ENCODE measurements at places on chromosomes 7 and 10. TPM values are rescaled to one million over a fixed set of nuclear protein-coding genes. Genes with fewer than 3 reads are reported as not detected.

- DNase-seq = no peak
Measured at GRCh38 chr10:3542185-3542611, 242.8 kb downstream of the KLF6 start.

PI4K2A gene
- 27.3 TPM for total RNA-seq

CFAP43 gene
- total RNA-seq = 0.17 TPM

- DNase-seq = no peak
Measured at GRCh38 chr7:157483971-157484410, 147.2 kb downstream of the DNAJB6 start.

GRCh38 chr10:12639996-12640944 lies 290.9 kb downstream of the CAMK1D start:
- no peak for DNase-seq

- DNase-seq = no peak
Measured at GRCh38 chr7:102028206-102028826, 210.9 kb downstream of the CUX1 start.

DNA sequence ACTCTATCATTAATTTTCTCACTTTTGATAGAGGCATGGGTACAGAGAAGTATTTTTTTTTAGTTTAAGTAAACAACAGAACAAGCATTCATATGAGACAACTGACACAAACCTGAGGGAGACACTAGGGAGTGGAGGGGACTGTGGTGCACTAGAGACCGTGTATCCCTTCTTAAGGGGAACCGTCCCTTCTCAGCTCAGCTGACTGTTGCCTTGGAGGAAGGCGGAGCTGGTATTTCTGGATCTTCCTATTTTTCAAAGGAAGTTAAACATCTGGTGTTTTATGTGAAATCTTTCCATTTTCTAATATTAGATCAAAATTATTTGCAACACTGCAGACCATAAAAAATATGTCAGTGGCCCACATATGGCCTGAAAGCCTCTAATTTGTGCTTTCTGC lies 113.6 kb upstream of the MACROH2A2 start:
- DNase-seq = no peak

GRCh38 chr7:45573661-45574415 lies at the start of gene ADCY1:
Gene ADCY1, plus strand, starts transcription at chr7:45574368. Its CDS starts 176 bp downstream, at chr7:45574544.
- no peak for DNase-seq

- DNase-seq = no peak
Measured at GRCh38 chr7:140223515-140224221, 46.9 kb upstream of the KDM7A start.

DNA sequence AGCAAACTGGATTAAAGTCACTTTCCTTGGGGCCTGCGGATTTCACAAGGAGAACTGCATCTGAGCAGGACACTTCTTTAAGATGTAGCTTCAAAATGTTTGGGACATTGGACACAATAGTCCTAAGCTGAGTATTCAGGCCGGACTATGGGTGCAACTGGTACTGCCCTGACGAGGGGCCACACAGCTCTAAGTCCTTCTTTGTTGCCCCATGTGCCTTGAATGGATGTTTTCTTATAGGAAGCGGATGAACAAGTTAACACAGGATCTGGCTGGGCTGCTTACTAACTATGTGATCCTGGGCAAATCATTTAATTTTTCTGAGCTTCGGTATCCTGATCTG lies 147.8 kb upstream of the KLF14 start:
- DNase-seq = no peak

DNA sequence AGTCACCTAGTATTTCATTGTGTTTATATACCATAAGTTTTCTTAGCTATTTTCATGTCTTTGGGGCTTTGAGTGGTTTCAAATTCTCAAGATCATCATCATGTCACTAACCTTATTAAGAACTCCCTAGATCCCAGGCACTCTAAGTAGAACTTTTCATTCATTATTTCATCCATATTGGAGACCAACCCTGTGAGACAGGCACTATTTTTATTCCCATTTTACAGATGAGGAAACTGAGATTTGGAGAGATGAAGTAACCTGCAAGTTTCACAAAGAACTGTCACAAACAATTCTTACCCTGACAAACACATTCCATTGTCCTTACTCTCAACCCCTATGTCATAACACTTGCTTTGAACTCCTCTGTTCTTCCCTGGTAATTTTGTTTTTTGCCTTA lies 13.8 kb upstream of the SND1 start:
- DNase-seq = no peak

GNGT1 gene
- total RNA-seq = not detected

MTERF1 gene
- total RNA-seq = 4.3 TPM

CFAP70 gene
- total RNA-seq = 0.99 TPM

- no peak for DNase-seq
Measured at GRCh38 chr7:111145472-111145871, 54.5 kb downstream of the LRRN3 start.

- DNase-seq = no peak
Measured at GRCh38 chr10:105844241-105844640, 1203.2 kb downstream of the SORCS3 start.

DNA sequence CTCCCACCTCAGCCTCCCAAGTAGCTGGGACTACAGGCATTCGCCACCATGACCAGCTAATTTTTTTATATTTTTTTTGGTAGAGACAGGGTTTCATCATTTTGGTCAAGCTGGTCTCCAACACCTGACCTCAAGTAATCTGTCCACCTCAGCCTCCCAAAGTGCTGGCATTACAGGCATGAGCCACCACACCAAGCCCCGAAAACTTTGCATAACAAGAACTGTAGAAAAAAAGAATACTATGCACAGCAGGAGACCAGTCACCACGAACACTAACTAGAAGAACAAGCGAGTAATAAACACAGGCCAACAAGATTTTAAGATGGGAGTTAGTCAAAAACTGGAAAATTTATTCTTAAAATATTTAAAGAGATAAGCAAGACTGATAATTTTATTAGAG lies 447.0 kb downstream of the ETV1 start:
- DNase-seq = no peak

DNA sequence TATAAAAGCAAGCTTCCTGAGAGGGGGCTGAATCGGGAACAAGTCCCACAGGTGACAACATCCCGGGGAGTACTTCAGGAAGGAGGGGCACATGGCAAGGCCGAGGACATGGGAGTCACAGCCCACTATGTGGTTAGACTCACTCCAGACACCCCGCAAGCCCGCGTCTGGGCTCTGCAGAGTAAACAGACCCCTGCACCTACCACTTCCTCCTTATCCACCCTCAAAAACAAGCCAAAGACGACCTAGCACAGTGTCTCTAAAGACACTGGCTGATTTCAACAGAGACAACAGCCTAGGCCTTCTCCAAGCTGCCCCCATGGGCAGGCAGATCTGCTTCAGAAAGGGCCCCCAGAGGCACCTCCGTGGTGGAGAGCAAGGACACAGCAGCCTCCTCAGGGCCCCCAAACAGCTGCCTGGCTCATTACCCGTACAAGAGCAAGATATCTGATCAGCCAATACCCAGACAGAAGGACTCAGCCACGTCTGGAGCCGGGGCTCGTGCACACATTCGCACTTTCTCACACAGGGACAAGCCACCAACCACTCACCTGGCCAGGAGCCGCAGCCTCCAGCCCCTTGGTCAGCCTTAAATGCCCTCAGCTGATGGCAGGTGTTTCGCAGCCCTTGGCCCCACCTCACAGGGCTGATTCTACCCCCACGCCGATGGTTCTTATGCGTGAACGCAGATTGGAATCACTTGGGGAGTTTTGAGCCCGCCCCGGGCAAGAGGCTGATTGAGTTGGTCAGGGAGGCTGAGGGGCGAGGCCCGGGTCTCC lies 10.7 kb upstream of the KPNA7 start:
- DNase-seq = no peak

DNA sequence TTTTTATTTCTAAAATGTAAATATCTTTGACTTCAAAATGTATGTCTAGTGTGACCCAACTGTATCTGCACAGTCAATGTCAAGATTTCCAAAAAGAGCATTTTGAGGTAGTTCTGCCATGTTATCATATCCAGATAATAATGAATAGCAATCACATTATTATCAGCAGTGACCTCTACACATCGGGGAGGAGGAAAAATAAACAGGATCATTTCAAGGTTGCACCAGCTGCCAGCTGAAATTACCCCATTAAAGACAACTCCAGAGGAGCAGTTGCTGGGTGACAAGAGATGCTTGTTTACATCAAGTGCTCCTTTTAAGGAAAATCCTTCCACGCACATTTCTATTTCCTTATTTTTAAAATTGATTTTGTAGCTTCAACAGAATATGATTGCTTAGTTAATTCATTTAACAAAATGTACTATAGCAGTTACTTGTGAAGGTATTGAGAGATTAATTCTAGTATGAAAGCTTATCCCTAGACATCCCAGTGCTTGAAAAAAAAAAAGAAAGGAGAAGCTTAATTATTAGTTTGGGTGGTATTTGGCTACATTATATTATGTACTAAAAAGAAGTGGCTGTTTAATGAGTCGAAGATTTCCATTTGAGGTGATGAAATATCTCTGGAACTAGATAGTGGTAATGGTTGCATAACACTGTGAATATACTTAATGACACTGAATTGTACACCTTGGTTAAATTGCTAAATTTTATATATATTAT lies 19.3 kb upstream of the SLC35G1 start:
- no peak for DNase-seq

DNA sequence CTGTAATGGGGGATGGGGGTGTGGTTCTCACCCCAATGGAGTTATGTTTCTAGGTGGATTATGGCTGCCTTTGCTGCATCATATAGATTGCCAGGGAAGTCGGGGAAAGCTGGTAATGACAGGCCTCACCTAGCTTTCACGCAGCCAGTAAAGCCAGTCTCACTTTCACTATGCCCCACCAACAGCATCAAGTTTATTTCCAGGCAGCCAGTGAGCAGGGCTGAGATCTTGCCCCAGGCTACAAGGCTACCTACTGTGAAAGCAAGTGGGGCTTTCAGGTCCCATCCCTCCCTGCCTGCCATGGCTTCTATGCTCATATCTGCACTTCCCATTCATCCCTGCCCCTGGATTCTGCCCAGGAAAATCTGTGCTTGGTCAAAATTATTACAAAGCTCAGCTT lies 61.7 kb upstream of the NXPH1 start:
- no peak for DNase-seq

DNA sequence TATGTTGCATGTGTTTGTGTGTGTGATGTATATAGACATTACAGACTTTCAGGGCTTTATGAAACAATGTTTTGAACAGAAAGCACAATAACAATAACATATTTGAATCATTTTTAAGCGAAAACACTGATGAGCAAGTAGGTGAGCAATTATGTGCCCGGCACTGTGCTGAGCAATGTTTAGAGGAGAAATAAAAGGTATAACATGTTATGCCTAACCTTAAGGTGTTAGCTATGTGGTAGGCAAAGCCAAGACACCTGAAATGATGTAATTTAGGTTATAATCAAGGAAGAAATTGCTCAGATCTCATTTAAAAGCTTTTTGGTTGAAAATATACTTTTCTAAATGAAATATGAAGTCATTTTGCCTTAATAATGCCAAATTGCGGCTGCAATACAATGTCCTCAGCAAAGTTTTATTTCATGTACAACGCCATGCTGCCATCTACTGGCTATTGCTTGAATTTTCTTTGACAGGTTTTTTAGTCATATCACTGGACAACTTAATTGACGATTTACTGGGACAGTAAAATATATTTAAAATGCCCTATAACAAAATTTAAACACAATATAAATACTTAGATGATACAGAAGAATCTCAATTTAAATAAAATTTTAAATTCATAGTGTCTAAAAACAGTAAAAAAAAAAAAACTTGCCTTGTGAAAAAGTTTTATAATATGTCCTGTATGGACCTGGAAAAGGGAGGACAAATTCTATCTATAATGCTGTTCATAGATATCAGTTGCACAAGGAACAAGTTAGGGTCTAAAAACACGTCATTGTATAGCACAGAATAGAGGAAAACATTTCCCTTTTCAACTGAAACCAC lies 131.1 kb upstream of the CDK1 start:
- DNase-seq = no peak

NXPH1 gene
- not detected for total RNA-seq

DNA sequence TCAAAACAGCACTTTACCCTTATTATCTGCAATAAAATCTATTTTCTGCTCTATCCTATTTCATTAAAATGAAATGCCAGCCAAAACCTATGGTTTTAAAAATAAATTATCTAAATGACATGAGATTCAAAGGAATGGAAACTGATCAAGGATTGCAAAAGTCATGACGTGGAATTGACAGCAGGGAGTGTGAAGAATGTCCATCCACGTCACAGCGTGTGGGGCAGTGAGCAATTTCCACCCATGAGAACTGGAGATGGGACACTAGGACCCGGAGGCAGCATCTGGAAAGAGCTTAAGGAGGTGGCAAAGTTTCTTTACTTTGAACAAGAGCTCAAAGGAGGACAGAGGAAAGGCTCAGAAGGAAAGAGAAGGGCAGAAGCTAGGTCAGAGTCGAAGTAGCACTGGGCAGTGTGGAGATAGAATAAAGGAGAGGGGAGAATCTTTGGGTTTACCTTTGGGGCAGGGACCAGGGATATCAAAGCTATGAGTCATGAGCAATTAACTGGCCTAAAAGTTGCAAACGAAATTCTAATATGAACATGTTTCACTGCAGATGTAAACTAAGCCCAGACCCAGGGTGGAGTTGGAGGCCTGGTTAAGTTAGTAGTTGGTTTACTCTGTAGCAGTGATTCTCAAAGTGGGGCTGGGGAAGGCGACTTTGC lies 24.9 kb upstream of the STK17A start:
- DNase-seq = peak; percentile 66

TMEM106B gene
- total RNA-seq = 43.4 TPM
